A549 treated with CORT108297 at 1 μM for 4 hours (cell line): ENCODE measurements at places on chromosomes 11 and 22. TPM values are rescaled to one million over a fixed set of nuclear protein-coding genes. Genes with fewer than 3 reads are reported as not detected.

The CHADL gene
- not detected in 5 replicates for total RNA-seq

The POTEH gene
- total RNA-seq: not detected in 5 replicates

The MMP12 gene
- total RNA-seq: 0.05 to 0.07 TPM (median 0.06 TPM) in 3 of 5 replicates, not detected in the others

The ANKK1 gene
- total RNA-seq: 0.03 to 0.05 TPM (median 0.04 TPM) in 3 of 5 replicates, not detected in the others

The SEC14L2 gene
- total RNA-seq: 25.7 to 46.7 TPM (median 42.7 TPM) in 5 replicates

The KCNJ11 gene
- total RNA-seq: 0.30 to 0.60 TPM (median 0.45 TPM) in 5 replicates

The ASPHD2 gene
- 0.71 to 1.5 TPM (median 1.4 TPM) in 5 replicates for total RNA-seq

The DEUP1 gene
- total RNA-seq: not detected in 5 replicates

The LZTR1 gene
- total RNA-seq: 12.8 to 22.5 TPM (median 19.1 TPM) in 5 replicates
